ENCODE measurements at places on chromosomes 11 and 22. TPM values are rescaled to one million over a fixed set of nuclear protein-coding genes. Genes with fewer than 3 reads are reported as not detected.

Gene SH3BP1
- 8.2 TPM for total RNA-seq

Gene CD3G
- total RNA-seq: 0.19 TPM

Gene THRSP
- not detected for total RNA-seq

Gene OR8D4
- 0.14 TPM for total RNA-seq

Gene WNT11
- total RNA-seq: 4.8 TPM

Gene NXPE1
- not detected for total RNA-seq

Gene KCNJ1
- total RNA-seq: not detected

Gene GLB1L3
- total RNA-seq: not detected

Gene RASD2
- total RNA-seq: not detected

Gene ELMOD1
- total RNA-seq: not detected
